ENCODE measurements at places on chromosomes 2 and 18.

DNA sequence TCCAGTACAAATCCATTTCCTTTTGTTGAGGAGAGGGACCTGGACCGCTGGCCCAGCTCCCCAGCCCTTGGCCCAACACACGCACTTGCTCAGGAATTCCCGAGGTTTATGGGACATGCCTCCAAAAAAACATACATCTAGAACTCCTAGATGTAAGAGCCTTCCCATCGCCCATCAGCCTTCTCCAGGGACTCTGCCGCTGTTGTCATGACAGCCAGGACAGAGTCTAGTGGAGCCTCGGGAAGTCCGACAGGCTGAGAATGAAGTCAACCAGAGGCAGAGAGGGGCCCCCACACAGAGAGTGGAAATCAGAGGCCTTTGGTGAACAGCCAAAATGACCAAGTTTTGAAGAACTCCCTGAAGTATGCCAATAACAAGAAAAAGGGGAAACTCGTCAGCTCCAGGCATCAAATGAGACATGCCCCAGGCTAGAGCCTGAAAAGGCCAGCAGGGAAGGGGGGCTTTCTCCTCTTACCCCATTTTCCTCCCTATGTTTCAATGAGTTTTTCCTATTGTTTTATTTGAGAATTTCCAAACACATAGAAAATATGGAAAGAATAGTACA, 43.2 kb upstream of the CAB39 start:
- no peak for DNase-seq

DNA sequence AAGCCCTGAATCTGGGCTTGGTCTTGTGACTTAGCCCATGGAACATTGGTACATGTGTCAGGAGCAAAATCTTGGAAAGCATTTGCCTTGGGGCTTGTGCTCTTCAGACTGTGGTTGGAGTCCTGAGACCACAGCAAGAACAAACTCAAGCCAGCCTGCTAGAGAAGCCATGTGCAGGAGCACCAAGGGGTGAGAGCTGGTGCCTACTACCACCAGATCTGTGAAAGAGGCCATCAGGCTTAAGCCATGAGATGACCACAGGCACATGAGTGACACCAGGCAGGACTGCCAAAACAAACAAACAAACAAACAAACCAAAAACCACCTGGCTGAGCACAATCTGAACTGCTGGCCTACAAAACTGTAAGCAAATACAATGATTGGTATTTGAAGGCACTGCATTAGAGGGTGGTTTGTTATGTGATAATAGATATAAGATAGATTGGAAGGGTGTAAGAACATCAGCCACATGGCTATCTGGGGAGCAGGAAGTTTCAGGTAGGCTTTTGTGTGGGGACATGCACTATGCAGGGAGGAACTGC, 9.0 kb upstream of the TWIST2 start:
- no peak for DNase-seq

DNA sequence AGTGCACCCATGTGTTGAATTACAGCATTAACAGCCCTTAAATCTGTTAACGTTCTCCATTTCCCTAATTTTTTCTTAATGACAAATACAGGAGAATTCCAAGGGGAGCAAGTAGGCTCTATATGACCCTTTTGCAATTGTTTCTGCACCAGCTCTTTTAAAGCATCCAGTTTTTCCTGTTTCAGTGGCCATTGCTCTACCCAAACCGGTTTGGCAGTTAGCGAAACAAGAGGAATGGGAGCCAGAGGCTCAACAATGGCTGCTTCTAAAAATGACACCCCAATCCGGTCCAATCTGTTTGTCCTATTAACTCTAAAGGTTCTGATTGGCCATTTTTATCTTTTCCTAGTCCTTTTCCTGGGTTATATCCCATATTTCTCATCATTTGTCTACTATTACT, 15.1 kb upstream of the SUCLG1 start:
- DNase-seq, result no peak

DNA sequence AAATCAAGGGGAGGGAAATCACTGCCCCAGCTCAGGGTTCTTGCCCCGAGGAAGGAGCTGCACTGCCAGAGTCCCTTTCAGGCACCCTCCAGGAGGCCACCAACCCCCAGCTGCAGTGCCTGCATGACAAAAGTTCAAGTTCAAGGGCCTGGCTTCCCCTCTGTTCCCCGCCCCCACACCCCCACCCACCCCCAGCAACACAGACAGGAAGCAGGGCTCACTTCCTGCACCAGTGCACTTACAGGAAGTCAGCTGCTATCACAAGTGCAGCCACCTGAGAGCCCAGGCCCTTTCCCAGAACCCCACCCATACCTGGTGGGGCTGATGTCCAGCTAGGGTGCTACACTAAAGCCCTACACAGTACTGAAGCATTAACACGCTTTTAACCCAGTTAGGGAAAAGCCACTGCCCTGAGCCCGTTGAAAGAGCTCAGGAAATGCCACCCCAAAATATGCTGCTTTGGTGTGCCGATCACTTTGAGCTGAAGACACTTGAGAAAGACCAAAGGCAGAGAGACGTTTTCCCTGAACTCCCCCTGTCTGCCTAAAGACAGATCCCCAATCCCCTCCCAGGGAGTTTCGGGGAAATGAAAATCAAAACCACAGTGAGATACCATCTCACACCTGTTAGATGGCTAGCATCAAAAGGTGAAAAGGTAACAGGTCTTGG, 109.9 kb upstream of the CAB39 start:
- no peak for DNase-seq

- DNase-seq, result no peak
Measured at GRCh38 chr2:159230145-159230877, 56.2 kb downstream of the WDSUB1 start.

GRCh38 chr2:223123855-223124610, 72.0 kb downstream of the KCNE4 start:
- no peak for DNase-seq

DNA sequence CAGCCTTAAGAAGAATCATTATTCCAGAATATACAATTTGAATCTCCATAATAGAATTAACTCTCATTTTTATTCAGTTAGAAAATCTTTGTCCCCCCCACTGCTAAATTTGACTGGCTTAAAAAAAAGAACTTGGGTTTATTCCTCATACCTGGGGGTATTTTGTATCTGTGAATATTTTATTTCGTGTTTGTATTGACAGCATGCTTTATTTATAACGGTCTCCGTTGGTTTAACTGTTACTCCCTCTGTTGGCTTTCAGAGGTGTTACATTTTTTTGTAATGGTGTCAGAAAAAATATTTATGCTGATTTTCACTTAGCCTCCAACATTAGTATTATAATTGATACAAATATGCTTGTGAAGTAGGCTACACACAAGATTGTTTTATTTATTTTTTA, 109.1 kb downstream of the HAUS1 start:
- DNase-seq, result no peak

- DNase-seq, result no peak
Measured at GRCh38 chr2:168432100-168432499, 24.0 kb upstream of the CERS6 start.

DNA sequence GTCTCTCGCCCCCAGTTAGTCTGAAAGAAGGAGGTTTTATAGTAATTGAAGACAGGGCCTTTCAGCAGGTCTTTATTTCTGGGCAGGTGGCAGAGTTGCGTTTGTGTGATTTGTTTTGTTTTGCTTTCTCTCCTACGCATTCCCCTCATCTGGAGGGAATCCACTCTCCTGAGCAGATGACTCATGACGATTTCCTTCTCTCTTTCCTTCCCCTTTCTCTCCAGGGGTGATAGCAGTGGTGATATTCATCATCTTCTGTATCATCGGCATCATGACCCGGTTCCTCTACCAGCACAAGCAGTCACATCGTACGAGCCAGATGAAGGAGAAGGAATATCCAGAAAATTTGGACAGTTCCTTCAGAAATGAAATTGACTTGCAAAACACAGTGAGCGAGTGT, 888.8 kb downstream of the CNTNAP5 start:
- DNase-seq, result no peak

DNA sequence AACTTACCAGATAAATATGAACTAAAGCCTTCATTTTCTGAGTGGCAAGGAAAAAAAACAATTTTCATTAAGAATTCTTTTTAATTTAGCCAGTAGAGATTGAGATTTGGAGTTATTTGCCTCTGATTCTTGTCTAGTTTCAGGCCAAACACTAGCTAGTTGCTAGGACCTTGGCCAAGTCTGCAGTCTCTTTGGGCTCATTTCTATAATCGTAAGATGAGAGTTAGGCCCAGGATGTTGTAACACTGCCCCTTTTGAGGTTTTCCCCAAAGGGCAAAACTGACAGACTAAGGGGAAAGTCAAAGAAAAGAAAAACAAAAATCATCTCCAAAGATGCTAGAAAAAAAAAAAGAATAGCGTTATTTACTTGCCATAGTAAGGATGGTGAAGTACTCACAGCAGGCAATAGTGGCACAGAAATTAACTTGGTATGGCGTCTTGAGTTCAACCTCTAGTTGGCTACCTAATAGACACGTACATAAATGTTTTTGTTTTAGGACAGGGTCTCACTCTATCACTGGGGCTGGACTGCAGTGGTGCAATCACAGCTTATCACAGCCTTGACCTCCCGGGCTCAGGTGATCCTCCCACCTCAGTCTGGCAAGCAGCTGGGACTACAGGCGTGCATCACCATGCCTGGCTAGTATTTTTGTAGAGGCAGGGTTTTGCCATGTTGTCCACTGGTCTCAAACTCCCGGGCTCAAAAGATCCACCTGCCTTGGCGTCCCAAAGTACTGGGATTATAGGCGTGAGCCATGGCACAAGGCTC, 23.0 kb upstream of the ADAM17 start:
- DNase-seq, result no peak

DNA sequence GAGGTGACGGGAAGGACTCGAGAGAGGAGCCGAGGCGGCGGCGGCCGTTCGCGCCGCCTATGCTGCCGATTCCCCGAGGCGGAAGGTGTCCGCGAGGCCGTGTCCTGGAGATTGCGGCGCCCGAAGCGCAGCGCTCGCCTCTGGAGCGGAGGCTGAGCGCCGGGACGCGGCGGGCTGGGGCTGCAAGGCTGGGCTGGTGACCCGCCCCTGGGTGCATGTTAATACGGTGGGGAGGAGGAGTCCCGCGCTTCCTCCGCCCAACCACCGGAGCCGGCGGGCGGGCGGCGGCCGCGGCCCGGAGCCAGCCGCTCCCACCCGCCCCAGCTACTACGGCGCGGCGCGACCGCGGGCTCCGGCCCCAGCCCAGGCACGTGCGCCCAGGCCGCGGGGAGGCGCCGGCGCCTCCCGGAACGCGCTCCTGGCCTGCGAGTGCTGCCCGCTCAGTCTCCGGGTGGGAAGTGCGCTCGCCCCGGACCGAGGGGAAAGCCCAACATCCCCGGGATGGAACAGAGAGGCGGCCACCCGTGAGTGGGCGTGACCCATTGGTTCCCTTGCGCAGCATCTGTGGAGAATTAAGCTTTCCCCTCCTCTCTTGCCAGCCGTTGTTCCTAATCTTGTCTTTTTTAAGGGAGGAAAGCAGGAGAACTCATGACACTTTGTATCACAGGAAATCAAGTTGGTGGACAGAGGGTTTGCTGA, at the start of gene DLGAP1:
Gene DLGAP1 (minus strand): TSS at position 195 of the 699 bp plus-strand sequence.
- DNase-seq, result no peak

DNA sequence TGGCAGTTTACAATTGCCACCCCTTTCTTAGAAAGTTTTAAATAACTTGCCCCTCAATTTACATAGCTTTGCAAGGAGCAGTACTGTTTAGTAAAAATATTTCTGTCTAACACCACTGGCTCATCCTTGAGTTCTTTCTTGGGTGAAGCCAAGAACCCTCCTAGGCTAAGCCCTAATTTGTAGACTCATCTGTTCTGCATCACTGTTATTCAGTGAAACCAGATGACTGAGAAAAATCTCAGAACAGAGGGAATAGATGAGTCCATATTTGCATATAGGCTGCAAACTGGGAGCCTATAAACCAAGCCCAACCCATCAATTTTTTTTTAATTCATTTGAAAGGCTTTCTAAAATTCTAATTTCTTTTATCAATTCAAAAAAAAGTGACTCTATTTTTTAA, 161.4 kb upstream of the TFPI start:
- no peak for DNase-seq
